ENCODE measurements at places on chromosomes 3 and 15.

DNA sequence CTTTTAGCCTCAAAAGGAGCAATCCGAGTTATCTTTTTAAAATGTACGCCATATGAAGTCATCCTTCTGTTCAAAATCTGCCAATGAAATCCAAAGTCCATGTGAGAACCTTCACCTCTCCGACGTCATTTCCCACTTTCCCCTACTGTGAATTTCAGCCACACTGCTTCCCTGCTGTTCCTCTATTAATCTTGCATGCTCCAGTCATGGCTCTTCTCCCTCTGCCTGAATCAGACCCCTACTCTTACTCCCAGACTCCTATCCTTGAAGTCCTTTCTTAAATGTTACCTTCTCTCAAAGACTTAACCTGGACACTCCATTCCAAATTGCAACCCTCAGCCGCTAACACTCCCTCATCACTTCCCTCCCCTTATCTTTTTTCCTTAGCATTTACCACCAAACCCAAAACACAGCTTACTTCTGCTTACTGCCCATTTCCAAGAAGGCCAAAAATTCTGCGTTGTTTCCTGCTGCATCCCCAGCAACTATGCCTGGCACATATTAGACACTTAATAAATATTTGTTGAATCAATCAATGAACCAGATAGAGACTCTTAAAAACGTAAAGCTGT lies 1.2 kb downstream of the NKIRAS1 start:
- peak; percentile 46 for DNase-seq

DNA sequence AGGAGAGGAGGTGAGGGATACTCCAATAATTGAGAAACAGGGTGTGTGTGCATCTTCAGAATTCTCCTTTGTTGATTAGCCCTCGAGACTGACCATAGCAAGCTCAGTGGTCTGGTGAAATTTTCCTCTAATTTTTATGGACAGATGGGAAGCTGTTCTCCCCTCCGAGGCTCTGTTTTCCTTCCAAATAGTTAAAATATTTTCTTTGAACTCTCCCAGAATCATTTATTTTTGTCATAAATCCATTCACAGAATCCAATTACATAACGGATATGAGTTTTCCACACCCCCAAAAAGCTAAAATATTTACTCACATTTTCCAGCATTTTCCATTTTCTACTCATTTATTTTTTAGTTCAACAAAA lies 36.5 kb downstream of the QTRT2 start:
- peak; percentile 18 for DNase-seq

- no peak for DNase-seq
Measured at GRCh38 chr3:48970586-48970985, 19.5 kb upstream of the P4HTM start.

DNA sequence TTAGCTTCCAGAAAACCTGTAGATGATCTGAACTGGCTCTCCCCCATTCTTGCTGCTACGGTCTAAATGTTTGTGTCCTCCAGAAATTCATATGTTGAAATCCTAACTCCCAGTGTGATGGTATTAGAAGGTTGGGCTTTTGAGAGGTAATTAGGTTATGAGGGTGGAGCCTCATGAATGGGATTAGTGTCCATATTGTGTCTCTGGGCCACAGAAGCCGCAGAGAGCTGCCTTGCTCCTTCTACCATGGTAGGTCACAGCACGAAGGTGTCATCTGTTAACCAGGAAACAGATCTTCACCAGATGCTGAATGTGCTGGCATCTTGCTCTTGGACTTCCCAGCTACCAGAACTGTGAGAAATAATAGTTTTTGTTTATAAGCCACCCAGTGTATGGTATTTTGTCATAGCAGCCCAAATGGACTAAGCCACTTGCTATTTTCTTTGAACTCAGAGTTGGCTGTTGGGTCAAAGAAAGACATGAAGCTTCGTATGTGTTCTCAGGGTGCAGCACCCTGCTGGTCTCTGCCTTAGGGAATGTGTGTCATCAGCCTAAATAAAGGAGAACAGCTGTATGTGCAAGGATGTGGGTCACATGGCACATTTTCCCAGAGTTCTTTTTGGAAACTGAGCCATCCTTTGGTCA lies 317.5 kb upstream of the SLCO3A1 start:
- no peak for DNase-seq

DNA sequence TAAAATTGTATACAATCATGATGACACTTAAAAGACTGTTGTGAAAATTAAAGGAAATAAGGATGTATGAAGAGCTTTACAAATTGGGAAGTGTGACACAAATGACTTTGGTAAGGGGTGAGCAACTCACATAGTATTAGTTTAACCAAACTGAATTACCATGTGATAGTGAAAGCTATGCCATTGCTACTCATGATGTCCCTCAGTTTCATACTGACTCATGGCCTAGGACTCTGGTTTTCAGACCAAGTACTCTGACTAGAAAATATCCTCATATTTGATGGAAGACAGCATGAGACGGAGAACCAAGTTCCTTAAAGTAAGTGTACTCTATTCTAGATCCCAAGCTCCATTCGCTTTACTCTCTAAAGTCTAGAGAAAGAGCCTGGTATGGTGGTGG lies 203.2 kb upstream of the ICE2 start:
- peak; percentile 21 for DNase-seq

DNA sequence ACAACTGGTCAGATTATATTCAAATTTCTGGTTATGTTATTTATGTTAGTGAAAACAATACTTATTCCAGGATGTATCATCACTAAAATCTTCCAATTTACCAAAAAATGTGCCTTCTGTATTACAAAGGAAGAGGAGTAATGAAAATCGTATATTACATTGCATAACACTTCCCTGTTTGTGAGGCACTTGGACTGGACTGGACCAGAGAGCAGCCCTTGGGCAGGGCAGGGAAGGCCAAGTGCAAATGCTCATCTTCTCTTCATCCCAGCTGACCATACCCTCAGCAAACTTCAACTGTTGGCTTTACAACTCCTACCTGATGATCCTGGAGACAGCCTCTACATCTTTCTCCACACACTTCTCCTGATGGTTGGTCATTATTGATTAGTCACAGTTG lies 285.7 kb upstream of the MME start:
- no peak for DNase-seq

All from fibroblast of the aortic adventitia (primary cell).